ENCODE measurements at places on chromosomes 13 and 19.
A peak's percentile ranks its signal among the peaks of the same experiment; 100 is the strongest.

DNA sequence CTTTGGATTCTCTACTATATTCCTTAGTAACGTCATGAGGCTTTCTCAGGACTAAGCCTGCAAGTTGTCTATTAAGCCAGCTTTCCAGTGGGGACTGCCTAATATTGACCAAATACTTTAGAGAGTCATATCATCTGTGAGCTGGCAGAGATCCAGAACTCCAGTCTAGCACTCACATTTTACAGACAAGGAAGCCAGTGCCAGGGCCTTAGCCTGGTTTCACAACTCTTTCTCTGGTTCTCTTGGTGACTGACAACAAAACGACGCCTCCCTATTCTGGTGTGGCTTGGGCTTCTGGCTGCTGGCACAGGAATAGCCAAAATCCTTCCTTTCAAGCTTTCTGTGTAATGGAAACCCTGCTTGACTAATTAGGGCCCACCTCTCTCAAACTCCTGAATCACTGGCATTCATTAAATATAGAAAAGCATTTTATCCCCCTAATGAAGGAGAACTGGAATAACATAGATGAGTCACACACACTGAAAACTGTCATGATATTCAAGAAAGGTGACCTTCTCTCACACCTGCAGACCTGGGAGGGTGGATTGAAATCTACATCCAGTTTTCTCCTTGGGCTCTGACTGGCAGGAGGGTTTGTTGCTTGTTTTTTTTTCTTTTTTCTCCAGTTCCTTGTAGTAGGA is 75.2 kb upstream of the UBL3 start:
- DNase-seq: no peak

DNA sequence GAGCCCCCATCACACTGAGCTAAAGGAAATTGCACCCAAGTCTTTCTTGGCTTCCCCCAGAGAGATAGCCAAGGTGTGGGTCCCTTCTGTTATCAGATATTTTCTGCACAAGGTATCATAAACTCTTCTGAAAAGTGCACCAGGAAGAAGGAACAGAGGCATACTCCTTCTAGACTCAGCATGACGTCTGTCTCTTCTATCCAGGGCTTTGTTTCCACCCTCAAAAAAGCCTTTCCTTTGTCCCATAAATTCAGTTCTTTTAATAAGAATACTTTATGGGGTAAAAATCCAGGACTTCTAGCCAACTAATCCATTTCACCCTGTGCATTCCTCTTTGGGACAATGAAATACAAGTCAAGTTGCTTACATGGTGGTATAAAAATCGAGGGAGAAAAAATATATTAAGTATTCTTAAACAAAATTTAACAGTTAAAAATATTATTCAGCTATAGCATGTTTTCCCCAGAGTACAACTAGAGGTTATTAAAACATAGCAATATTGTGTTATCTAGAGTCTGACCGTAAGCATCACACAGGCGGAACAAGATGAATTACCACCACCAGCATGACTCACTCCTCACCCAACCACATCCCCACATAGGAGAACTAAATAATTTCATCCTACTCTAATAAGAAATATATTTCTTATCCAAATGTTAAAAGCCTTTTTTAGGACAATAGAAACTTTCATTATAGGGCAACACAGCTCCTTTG is 79.9 kb upstream of the GPC6 start:
- DNase-seq: no peak

DNA sequence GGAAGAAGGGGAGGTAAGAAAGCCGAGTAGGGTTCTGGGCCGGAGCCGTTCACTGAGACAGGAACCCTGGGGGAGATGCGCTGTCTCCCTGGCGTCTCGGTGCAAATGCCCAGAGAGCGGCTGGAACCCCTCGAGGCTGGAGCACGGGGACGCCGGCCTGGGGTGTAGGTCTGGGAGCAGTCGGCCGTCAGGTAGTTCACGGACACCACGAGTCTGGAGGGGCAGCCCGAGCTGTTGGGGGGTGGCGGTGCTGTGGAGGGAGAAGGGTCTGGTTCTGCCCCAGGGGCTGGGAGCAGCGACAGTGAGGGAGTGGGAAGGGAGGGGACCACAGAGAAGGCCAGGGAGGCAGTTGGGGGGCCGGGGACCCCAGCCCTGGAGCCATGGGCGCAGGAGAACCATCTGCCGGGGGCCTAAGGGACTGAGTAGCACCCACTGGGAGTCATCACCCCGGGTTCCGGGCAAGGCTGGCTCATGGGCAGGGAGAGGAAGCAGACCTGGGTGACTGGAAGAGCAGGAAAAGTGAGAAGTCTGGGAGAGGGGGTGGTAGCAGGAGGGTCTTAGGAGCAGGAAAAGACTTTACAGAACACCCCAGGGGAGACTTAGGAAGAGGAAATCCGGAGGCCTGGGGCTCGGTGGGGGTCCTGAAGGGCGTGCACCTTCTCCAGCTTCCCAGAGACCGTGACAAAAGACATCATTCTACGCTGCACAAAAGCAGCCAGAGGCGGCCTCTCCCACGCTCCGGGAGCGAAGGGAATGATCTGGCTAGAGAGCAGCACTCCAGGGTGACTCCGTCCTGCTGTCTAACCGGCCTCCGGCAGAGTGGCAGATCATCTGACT is 173.1 kb upstream of the SOX1 start:
- DNase-seq: no peak

DNA sequence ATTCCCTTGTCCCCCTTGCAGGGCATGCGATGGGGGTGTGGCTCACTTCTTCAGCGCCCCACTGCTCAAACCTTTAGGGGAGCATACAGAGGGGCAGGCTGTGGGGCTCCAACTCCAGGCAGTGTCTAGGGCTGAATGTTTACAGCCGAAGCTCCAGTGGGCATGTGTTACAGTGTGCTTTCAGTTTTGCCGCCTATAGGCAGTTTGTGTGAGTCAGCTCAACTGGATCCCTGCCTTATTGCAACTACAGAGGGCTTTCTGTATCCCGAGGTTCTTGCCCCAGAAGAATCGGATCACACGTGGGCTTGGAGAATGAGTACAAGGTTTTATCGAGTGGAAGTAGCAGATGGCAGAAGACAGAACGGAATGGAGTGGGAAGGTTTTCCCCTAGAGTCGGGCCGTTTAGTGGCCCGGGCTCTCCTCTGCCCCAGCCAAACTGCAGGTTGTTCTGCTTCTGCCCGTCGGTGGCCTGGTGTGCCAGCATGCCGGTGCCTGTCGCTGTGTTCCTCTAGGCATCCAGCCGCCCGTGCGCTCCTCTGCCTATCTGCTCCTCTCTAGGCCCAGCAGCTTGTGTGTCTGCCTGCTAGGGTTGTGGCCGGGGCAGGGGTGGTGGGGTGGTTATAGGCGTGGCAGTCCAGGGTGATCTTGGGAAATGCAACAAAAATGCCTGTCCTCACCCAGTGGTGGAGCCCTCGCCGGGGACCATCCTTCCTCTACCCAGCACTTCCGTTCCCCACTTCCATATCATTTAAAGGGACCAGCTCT is 435.9 kb upstream of the SGCG start:
- no peak for DNase-seq

- DNase-seq: no peak
These were observed 13.7 kb upstream of the SMARCA4 start for GRCh38 chr19:10946958-10947657.

DNA sequence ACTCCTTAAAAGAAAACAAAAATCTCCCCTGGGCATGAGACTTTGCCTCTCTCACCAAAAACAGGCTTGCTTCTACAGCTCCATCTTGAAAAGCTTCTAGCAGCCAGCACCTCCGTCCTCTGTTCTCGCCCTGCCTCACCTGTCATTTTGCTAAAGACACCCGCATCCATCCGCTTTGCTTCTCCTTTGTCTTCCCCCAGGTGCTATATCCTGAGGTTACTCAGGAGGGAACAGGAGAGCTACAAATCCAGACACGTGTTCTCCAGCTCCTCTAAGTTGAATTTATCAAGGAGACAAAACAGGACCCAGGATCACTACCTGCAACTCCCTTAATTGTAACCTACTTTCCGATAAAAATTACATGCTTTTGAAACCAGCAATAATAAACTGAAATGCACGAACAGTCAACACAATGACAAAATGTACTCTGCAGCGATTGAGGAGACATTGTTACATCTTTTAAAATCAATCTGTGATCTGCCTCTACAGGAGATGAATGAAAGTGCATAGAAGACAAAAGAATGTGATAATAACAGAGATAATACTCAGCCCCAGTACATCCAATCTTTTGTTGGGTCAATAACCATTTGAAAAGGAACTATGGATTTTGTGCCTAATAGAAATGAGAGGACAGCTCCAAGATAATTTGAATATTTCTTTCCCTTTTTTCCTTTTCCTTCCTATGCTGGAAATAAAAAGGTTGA is 221.2 kb downstream of the DCLK1 start:
- no peak for DNase-seq

GRCh38 chr13:76822698-76823267 is 63.4 kb downstream of the KCTD12 start:
- DNase-seq: peak; percentile 31

DNA sequence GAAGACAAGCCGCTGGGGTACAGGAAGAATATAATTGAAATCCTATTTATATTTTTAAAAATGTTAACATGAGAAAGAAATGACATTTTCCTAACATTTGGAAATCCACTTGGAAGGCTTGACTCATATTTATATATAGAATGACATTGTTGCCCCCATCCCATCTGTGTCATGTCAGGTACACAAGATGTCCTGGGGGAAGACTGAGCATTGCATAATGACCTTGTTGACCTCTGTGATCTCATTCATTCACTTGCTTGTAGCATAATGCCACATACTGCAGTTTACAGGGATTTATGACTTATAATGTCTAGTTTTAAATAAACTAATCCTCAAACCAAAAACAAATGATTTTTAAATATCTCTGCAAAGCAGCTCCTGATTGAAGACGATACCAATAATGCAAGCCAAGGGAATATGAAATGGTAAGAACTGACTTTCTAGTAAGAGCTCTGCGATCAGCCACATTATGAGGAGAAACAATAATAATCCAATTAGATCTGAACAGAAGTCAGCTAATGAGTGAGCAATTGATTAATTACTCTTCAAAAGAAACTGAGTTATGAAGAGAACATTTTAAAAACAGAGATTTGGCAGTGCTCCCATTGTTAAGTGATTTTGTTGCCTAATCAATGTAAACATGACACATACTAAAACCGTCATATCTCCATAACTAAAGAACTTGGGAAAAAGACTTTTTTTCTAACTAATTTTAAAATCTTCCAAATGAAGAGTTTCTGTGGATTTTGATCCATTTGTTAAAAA is 21.2 kb upstream of the VWA8 start:
- no peak for DNase-seq

Measured in NAMALWA (cell line).